CD4-positive, alpha-beta T cell (primary cell): ENCODE measurements at places on chromosomes 2 and 18.

DNA sequence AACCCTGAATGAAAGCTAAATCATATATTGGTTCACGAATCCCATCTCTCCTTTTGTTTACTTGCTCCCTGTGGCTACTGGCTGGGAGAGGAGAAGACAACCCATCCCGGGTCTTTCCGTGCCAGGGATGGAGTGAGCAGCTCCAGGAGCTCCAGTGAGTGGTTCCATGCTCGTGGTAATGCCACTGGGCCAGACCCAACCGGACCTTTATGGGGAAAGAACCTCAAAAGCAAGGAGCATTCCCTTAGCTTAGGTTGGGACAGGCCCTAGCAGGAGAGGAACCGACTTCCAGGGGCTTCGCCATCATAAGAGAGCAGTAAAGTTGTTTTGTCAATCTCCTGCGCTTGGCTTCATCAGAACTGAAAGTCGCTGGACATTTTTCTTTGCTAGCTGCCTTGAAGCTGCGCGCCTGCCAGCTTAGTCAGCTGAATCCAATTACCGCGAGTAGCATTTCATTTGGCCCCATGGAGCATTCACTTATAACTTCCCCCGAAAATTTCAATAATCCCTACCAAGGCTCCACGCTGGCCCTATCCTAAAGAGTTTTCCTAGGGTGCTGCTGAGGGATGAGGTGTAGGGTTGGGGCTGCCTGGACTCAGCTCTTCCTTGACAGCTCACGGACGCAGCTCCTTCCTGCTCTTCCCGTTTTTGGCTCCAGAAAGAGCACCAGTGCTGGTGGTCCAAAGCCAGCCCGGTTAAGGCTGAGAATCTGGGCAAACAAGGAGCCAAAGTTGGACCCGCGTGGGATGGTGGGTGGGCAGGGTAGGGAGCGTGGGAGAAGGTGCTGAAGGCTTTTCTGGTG, 4.9 kb downstream of the HOXD3 start:
- no peak for DNase-seq

DNA sequence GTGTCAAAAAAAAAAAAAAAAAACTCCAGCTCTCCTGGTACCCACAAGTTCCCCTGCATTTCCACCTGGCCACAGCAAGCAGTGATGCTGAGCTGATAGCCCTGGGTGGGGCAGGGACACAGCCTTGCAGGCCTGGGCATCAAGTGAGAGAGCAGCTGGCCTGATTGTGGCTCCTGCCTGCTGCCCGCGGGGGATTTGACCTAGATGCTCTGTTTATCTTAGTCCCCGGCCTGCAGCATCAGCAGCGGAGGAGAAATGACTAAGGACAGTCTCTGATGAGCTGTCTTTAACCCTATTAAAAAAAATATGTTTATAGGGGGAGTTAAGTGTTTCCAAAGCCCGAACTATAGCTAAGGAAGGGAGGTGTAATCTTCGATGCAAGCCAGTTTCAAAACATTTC, 102.6 kb downstream of the MTCL1 start:
- DNase-seq: no peak

GRCh38 chr2:100580367-100581276, 17.8 kb downstream of the PDCL3 start:
- peak; percentile 34 for DNase-seq

DNA sequence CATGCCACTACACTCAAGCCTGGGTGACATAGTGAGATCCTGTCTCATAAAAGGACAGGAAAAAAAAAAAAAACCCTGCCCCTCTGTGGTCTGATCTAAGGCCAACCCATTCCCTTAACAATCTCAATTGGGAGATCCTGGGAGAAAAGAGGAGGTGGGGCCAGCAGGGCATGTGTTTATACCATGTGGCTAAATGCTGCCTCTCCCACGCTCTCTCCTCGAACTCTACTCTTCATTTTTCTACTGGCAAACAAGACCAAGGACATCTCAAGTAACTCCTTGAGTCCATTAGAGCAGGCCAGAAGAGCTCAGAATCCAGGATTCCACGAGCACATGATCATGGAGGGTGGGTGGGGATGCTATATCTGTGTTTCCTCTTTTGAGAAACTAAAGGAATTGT, 16.7 kb upstream of the NEDD4L start:
- no peak for DNase-seq

GRCh38 chr18:45334191-45334590, 281.1 kb upstream of the SLC14A2 start:
- no peak for DNase-seq

- DNase-seq: no peak
Observed at GRCh38 chr2:165528691-165529090, 59.2 kb downstream of the CSRNP3 start.

DNA sequence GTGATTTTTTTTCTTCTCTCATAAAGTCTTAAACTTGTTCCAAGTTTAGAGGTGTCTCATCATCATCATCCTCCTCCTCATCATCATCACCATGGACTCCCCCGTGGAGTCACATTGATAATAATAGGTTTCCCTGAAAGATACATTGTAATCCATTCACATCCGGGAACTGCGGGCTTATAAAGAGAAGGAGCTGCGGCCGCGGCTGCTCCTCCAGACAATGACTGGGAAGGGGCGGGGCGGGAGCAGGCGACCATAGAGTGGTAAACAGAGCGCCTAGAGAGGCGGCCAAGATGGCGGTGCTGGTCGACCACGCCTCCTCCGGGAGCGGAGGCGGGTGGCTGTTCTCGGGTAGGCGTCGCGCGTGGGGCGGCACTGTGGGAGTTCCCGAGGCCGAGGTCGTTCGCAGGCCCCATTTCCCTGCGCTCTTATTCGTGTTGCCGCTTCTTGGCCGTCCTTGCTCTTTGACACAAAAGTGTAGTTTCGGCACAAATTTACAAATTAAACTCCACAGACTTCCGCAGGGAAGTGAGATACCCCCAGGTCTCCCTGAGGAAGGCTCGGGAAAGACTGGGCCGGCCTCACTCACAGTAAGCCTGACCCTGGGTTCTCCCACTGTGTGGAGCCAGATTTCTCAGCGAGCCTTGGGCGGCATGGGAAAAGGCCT, 1.8 kb upstream of the TCF4 start:
- peak; percentile 16 for DNase-seq

DNA sequence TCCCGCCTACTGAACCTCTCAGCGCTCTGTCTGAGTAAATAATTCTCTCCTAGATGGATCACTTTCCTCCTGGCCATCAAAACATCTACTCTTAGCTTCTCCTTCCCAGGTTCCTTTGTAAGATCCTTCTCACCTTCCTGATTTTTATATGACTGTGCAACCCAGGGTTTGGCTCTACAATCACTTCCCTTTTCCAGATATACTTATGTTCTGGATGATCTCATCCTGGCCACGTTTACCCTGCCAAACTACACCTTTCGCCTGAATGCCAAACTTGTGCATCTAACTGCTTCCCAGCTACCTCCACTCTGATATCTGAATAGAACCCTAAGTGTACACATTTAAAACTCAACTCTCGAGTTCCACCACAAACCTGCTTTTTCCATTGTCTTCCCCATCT, 290.5 kb upstream of the REV1 start:
- no peak for DNase-seq

GRCh38 chr18:49630246-49630699, 68.4 kb downstream of the LIPG start:
- DNase-seq: no peak

DNA sequence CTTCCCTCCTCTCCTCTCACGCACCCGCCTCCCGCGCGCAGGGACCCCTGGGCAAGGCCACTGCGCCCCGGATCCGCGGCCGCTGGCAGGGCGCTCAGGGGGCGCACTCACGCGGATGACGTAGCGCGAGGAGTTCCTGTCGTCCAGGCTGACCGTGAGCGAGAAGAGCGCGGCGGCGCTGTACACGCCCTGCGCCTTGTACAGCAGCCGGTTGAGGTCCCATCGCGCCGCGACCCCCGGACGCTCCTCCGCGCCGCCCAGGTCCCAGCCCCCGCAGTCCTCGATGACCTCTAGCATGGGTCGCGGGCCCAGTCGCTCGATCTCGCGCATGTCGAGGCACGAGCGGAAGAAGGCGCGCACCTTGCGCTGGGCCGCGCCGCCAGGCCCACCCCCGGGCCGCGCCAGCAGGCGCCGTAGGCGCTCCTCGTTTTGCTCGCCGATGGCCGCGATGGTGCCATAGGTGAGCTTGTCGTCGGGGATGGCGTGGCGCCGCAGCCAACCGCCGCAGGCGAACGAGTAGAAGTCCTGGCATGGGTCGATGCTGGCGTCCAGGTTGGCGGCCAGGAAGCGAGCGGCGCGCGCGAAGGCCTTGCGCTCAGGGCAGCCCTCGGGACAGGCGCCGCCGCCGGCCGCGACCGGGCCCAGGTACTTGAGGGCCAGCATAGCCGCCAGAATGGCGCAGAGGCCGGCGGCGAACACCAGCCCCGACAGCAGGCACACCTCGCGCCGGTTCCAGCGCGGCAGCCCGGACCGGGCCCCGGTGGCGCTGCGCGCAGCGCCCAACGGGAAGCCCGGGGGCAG, 1.7 kb downstream of the ECEL1 start:
- DNase-seq: no peak

GRCh38 chr2:168378960-168379669, 77.0 kb upstream of the CERS6 start:
- no peak for DNase-seq

- DNase-seq: no peak
Observed at GRCh38 chr2:39094717-39095363, 26.0 kb downstream of the SOS1 start.

DNA sequence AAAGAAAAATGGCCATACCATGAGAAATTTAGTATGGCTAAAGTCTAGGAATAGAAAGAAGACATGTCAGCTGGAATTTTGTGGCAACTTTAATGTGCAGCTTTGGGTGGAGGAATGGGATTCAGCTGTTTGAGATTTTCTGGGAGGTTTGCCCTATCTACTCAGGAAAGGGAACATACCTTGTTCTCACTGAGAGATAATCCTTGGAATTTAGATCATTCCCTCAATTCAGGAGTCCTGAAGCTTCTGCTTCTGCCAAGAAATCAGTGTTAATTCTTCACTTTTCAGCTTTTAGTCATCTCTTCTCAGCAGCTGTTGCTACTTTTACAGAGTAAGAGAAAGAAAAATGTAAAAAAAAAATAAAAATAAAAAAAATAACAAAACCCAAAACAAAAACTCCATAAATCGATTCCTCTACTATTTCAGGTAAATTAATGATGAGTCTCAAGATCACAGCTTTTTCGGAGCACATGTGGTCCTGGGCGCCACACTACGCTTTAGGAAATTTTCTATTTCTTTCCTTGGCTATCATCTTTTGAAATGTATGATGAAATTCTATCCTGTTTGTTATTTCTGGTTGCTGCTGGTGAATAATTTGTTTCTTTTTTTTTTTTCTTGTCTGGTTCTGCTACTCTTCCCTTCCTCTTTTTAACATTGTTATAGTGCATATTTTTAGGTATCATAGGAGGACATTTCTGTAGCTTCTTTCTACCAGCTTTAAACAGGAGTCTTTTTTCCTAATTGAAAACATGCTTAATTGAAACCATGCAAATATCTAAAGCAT, 18.9 kb upstream of the BAZ2B start:
- no peak for DNase-seq

DNA sequence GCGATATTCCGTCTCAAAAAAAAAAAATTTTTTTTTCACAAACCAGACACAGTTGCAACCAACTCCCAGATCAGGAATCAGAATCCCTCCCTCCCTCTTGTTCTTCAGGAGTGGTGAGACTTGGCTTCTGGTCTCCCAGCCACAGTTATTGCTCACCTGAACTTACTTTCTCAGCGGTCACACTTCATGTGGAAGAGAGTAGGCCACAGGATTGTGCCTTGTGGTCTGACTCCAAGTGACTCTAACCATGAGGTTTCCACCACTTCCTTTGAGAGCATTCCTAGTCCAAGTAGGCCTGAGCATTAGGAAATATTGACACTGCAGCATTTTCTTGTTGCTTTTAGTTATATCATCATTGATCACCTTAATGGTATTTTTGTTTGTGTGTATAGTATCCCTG, 12.1 kb downstream of the FMNL2 start:
- no peak for DNase-seq

DNA sequence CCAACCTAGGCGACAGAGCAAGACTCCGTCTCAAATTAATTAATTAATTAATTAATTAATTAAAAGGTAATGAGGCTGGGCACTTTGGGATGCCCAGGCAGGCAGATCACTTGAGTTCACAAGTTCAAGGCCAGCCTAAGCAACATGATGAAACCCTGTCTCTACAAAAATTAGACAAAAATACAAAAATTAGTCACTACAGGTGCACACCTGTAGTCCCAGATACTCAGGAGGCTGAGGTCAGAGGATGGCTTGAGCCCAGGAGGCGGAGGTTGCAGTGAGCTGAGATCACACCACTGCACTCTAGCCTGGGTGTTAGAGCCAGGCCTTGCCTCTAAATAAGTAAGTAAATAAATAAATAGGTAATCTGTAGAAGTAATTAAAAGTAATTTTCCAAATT, 6.8 kb downstream of the SF3B1 start:
- no peak for DNase-seq

DNA sequence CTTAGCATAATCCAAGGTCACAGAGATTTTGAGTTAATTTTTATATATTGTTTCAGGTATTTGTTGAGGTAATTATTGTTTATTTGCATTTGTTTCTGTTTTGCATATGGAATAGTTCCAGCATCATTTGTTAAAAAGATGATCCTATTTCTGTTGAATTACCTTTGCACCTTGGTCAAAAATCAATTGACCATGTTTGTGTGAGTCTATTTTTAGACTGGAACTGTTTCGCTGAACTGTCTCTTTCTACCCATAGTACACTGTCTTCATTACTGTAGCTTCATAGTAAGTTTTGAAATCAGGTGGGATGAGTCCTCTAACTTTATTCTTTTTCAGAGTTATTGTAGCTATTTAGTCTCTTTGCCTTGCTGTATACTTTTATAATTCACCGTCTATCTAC, 28.9 kb upstream of the RAMP1 start:
- DNase-seq: no peak

DNA sequence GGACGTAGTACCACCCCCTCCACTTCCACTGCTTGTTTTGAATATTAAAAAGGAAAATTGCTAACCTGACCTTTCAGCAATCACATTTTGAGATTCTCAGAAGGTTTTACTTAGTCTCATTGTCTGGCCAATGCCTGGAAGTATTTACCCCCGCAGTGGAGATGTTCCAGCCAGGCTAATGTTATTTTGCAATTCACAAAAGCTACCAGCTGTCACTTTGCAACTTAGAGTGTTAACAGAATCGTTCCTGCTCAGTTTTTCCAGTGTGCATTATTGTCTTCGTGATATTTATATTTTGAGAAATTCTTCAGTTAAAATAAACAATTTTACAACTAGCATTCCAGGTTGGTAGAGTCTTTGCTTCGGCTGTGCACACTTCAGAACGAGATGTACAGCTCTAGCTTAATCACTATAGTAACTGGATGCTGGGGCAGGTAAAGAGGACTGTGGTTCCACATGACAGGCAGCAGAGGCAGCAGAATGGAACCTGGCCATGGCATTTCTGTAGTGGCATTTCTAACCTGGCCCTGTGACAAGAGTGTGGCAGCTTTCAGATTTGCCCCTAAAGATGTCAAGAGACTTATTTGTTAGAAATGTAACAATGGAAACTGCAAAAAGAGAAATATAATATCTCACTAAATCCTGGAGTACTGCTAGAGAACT, 85.1 kb downstream of the DTNA start:
- DNase-seq: no peak

- no peak for DNase-seq
Observed at GRCh38 chr2:67612576-67613042, 215.5 kb downstream of the ETAA1 start.
